ENCODE measurements at places on chromosomes 7 and 10.

DNA sequence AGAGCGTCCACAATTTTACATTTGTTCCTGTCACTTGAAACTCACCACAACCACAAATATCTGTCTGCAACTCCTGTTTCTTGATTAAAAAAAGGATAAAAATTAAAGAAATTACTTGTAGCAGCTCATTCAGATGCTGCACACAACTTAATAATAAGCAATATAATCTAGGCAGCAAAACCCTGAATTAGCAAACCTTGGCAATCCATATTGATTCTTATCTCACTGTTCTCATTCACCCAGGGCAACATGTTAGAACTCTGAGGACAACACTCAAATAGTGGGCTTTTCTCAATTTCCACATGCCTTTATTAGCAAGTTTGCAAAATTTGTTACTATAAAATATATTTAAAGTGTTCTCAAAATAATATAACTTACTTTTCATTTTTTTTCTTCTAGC lies 38.9 kb downstream of the BAZ1B start:
- DNase-seq: no peak

DNA sequence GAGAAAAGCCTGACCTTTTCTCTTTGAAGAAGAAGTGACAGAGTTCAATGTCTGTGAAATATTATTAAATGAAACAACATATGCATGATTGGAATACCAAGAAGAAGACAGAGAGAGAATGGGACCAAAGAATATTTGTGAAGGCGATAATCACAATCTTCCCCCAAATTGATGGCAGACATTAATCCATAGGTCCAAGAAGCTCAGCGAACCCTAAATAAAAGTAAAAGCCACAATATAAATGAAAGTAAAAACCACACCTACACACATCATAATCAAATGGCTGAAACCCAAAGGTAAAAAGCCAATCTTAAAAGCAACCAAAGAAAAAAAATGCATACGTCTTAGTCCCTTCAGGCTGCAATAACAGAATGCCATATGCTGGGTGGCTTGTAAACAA lies 84.0 kb downstream of the ODAD2 start:
- DNase-seq: no peak

DNA sequence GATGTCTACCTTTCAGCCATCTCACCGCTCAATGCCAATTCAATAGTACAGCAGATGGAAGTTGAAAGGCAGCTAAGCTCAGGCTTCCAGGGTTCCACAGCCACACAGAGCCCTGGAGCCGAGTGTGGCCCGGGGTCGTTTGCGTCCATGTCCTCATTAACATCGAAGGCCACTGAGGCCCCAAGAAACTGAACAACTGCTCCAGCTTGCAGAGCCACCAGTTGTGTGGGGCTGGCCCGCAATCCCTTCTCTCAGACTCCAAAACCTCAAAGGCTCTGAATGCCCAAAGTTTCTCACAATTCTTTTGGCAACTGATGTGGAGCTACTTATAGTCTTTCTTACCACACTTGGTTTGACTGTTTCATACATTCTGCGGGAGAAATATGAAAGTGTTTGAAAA lies 31.1 kb downstream of the NOD1 start:
- no peak for DNase-seq

DNA sequence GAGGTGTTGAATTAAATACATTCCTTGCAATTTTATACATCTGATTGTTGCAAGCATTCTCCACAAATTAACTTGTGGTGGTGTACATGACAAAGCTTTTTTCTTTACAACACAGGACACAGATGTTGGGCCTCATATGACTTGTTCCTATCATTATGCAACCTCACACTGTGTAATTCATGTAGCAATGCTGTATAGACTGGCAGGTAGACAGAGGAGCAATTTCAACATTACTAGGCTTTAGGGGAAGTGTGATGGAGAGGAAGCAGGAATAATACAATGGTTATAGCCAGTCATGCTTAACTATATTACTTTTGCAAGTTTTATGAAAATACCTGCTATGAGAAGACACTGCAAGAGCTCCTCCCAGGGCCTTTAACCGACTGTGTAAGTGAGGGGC lies 832.1 kb downstream of the CNTNAP2 start:
- DNase-seq: peak; percentile 16

GRCh38 chr10:58373442-58373827 lies 11.8 kb upstream of the TFAM start:
- no peak for DNase-seq

- DNase-seq: no peak
These were observed 276.3 kb downstream of the ZMYND11 start for GRCh38 chr10:411603-412002.

DNA sequence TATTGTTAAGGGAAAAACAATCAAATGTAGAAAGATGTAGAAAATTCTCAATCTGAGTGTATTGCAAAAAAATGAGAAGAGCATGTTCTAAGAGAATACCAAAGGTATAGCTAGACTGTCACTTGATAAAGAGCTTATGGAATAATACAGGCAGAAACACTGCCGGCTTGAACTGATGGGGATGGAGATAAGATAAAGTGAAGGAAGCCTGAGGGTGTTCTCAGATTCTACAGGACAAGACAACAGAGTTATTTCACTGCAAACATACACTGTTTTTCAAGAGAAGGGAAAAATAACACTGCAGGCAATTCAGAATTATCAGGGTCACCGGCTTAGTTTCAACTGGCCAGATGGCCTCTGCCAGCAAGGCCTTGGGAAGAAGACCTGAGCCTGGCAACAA lies 80.0 kb downstream of the ZNF716 start:
- DNase-seq: no peak

- DNase-seq: no peak
These were observed 100.6 kb upstream of the CDK1 start for GRCh38 chr10:60677531-60678129.

- DNase-seq: peak; percentile 3
These were observed 73.3 kb upstream of the MYL10 start for GRCh38 chr7:101702362-101702850.

GRCh38 chr7:114921631-114922025 lies 266 bp upstream of the MDFIC start:
- no peak for DNase-seq

DNA sequence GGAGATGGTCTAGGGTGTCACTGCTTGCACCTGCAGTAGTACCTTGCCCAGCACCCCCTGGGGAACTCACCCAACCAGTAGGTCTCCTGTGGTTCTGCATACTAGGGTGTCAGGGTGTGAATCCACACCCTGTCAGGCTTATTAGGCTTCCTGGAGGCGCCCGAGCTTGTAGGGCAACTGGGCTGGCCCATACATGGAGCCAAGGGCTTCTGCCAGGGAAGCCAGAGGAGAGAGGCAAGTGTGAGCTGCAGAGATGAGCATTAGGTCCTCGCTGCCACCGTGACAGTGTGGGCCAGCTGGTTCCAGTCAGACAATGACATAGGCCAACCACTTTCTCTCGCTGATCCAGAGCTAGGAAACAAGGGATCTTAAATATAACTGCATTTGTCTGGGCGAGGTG lies 11.2 kb downstream of the MXI1 start:
- DNase-seq: no peak

DNA sequence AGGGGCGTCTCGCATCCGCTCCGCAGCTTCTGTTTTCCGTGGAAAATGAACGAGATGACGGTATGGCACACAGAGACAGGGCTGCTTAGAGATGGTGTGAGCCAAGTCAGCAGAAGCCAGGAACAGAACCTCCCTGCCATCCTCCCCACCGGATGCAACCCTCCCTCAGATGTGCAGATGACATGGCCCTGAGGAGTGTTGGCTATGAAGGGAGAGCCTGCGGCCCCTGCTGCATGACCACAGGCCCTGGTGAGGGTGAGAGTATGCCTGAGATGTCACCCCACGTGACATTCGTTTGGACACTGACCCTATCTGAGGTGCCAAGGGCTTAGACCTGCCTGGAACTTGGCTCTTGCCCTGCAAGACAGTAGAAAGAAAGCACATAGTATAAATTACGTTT lies 29.4 kb downstream of the WIPF3 start:
- DNase-seq: no peak

DNA sequence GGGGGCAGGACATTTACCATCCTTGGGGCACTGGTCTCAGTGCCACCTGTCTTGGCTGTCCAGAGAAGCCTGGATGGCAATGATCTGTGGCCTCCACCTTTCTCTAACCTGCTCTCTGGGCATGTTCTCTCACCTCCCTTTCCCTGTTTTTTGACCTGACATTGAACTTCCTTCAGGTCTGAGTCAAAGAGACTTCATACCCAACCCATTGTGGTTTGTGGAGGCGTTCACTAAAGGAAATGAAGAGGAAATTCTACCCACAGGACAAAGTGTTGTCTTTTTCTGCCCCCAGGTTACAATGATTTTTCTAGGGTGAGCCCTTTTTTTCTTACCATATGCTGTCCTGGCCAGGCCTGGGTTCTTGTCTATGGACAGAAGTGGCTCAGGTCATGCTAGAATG lies 76.6 kb downstream of the CYP26A1 start:
- no peak for DNase-seq

DNA sequence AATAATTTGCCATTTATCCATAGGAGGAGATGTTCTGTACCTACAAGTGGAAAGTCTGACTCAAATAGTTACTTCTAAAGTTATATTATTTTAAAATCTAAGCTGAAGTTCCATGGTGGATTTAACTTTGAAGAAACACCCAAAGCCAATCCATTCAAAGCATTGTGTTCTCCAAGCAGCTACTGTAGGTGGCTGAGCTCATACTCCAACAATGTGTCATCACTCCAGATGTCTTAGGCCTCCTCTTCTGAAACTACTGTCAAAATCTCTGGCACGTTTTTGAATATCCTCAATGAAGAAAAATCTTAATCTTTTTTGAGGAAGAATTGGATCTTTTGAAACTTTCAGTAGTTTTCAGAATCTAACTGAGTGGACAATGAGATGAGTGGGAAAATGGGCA lies 169.1 kb downstream of the PTEN start:
- DNase-seq: peak; percentile 78

DNA sequence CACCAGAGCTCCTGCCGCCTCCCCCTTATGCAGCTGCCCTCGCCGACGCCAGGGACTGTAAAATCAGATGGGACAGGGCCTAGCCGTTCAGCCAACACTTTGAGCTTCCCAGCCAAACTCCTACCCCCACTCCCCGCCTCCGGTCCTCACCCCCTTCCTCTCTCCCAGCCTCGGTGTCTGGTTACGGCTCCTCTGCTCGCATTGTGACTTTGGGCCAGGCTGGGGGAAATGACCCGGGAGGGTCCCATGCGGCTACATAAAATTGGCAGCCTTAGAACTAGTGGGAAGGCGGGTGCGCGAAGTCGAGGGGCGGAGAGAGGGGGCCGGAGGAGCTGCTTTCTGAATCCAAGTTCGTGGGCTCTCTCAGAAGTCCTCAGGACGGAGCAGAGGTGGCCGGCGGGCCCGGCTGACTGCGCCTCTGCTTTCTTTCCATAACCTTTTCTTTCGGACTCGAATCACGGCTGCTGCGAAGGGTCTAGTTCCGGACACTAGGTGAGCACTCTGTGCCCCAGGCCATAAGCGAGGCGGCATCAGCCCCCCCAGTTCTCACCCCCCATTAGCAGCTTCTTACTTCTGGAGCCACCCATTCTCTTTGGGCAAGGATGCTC lies at the start of gene KAZALD1:
Gene KAZALD1 (plus strand): TSS at position 366 of the 608 bp plus-strand sequence. CDS start 604 bp downstream, outside the sequence.
- peak; percentile 63 for DNase-seq

DNA sequence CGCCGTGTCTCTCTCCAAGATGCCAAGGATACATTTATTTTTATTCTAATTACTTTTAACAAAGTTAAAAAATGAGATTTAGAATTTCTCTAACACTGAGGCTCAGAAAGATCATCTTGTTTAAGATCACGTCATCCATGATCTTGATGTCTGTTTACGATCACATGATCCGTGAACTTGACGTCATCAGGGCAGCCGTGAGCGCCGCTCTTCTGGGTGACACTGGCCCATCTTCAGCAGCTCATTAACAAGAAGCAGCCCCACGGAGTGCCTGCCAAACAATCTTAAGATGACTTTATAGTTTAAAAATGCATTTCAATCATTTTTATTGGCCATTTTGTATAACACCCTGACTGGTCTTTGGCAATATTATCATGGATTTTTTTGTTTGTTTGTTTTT lies 291.1 kb upstream of the PRKCQ start:
- DNase-seq: no peak

DNA sequence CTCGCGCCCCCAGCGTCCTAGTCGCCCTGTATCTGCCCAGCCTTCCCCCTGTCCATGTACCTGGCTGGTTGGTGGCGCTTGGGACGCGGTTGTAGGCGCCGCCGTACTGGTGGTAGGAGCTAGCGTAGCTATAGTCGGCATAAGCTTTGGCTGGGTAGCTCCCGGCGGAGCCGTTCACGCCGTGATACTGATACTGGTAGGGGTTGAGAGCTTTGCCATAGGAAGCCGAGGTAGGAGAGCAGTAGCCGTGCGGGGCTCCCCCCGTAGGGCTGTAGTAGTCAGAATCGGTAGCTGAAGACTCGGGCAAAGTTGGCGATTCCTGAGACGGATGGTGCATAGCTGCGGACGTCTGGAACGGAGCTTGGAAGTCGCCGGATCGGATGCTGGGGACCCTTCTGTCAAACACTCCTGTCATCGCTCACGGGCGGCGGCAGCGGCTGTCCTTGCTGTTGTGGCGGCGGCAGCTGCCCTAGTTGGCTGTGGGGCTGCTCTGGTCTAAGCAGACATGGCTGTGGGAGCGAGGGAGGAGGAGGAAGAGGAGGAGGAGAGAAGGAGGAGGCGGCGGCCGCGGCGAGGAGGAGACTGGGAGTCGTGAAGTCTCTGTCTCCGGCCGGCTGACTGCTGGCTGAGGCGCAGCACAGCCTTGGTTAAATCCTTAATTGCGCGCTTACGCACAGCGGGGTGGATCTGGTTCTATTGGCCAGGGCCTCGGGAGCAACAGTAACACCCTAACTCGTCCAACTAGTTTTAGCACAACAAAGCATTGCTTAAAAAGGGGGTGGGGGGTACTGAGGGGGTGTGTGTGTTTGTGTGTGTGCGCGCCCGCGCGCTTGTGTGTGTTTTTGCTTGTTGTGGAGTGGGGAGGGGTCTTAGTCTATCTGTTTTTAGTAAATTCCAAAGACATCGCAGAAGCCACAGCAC lies at the start of gene DLX5:
Gene DLX5 (minus strand): TSS at position 623 of the 921 bp plus-strand sequence. CDS start 208 bp downstream, at position 415.
- DNase-seq: peak; percentile 17

GRCh38 chr7:544338-545221 lies 24.9 kb upstream of the PDGFA start:
- DNase-seq: no peak

- DNase-seq: no peak
These were observed 323.4 kb downstream of the WDR37 start for GRCh38 chr10:1379601-1380000.
